EH (cell line): ENCODE measurements at places on chromosomes 2 and 18.
A peak's percentile ranks its signal among the peaks of the same experiment; 100 is the strongest.

DNA sequence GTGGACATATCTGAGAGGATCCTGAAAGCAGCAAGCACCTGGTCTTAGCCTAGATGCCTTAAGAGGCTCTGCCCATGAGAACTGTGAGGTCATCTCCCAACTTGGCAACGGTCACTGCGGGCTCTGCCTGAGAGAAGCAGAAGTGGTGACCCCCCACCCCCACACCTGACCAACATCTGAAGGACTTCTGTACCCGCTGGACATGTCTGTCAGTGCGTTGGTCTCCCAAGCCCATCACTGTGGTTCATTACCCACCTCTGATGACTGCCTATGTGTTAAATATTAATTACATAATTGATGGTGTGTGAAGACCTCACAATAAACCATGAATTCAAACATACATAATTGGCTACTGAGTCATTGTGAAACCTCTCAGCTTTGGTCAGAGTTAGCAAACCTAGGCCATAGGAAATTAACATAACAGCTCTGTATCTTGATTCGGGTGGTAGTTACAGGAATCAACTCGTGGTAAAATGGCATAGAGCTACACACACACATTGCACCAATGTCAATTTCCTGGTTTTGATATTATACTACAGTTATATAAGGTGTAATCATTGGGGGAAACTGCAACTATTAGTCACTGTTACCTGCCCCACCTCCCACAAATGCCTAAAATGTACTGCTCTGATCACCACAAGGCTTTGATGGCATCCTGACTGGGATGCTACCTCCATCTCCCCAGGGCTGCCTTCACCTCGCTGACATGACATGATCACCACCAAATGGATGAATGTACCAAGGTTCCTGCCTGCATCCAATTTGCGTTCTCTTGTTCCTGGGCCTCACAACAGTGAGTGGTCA, 4.3 kb upstream of the GALNT1 start:
- DNase-seq: peak; percentile 1

DNA sequence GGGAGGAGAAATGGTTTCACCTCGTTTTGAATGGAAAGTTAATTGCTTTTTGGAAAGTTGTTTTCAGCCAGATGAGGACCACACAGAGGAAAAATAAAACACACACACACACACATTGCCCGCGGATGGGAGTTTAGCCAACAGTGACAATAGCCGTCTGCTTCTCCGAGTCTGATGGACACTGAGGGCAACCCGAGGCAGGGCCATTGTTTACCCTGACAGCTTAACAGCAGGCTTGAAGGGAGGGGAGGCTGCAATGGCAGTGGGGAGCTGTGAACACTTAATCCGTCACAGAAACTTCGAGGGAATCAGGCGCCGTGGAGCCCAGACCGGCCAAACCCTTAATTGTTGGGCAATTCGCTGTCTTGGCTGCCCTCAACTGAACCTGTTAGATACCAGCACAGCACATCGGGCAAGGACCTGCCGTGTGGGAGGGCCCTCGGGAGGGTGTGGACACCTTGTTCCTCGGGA, 145.9 kb downstream of the ACKR3 start:
- DNase-seq: no peak

DNA sequence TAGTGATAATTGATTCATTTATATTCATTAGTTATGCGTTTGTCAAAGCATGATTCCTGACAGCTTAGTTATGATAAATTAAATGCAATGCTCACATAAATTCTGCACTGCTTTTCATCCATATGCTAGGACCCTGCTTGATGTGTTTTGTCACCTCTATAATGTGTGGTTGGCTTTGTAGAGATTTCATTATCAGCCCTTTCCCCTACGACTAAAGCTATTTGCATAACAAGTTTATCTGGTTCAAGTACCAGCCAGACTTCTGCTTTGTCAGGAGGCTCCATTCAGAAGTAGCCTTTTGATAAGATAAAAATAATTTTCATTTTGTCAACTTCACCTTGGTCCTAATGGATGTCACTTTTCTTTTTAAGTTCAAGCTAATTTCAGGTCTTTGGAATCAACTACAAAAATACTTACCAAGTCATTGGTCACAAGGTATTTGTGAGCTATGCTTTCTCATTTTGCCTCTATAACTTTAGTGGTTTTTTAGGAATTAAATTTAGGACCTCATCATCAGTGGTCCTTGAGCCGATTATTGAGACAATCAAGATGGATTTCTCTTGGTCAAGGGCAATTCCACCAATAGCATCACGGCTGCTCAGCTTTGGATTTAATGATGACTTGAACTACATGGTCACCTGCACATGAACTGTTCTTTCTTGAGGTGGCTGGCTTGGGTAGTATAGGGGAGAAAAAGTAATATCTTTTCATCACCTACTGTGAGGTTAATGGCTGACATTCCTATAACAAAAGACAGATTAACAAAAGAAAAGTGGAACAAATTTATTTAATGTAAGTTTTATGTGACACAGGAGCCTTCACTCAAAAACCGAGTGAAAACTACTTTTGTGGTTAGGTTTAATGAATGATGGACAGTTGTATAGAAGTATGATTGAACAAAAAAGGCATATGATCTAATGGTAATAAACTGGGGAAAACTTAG, 162.1 kb downstream of the MYO3B start:
- no peak for DNase-seq

DNA sequence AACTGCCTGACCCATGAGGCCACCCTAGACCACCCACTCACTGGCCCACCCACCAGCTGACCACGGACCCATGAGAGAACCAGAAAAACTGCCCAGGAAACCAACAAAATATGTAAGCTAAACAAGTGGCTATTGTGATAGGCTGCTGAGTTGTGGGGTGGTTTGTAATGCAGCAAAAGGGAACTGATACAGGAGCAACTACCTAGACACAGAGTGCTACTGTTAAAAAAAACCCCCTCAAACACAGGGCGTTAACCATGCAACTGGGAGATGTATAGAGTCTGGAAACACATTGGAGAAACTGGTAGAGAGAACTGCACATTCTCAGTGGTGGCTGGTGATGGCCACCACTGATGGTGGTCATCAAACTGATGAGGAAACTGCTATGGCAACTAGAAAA, 206.3 kb upstream of the GYPC start:
- DNase-seq: no peak

- DNase-seq: no peak
Measured at GRCh38 chr2:27209621-27210401, 2.0 kb upstream of the ATRAID start.

DNA sequence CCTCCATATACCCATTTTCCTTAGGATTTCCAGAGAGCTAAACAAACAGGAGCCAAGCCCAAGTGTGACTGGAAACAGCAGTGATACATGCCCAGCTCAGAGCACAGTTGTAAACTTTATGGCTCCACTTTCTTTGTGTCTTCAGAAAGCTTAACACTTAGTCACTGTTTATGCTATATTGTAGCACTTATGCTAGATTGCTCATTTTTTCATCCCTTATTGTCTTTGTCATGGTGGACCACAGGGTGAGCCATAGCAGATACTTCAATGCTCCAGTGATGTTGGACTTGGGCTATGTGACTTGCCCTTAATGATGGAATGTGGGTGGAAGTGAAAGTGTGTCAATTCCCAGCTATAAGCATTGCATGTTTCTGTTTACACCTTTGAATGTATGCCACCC, 401.6 kb downstream of the METTL4 start:
- peak; percentile 40 for DNase-seq

DNA sequence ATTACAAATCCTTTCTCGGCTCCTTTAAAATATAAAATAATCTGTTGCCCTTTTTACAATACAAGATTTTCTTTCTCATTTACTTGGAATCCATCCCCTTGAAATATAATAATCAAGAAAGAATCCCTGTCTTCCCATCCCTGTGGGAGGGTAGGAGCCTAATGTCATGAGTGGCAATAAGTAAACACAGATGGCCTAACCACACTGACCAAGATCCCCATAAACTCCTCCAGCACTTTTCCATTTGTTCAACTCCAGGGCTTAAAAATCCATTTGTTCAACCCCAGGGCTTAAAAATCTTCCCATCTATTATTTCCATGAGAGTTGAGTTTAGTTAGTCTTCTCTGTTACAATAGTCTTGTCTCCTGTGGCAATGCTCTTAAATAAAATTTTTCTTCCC, 297.6 kb downstream of the CDH7 start:
- no peak for DNase-seq

DNA sequence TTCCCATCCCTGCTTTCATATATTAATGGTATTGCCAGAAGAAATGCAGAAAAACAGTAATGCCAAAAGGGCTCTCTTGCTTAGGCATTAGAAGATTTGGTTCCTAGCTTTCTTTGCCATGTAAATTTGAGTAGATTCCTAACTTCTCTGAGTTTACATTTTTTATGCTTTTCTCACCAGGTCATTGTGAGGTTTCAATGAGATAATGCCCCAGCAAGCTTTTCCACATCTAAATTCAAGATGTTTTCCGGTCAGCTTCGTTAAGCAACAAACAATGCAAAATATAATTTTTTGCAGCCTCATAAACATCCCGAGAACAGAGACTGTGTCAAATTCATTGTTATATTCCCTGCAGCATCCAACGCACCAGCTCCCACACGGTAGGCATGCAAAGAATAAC, 44.9 kb downstream of the NCKAP5 start:
- DNase-seq: peak; percentile 62

GRCh38 chr2:96866986-96867755, 2.7 kb downstream of the SEMA4C start:
- DNase-seq: no peak

DNA sequence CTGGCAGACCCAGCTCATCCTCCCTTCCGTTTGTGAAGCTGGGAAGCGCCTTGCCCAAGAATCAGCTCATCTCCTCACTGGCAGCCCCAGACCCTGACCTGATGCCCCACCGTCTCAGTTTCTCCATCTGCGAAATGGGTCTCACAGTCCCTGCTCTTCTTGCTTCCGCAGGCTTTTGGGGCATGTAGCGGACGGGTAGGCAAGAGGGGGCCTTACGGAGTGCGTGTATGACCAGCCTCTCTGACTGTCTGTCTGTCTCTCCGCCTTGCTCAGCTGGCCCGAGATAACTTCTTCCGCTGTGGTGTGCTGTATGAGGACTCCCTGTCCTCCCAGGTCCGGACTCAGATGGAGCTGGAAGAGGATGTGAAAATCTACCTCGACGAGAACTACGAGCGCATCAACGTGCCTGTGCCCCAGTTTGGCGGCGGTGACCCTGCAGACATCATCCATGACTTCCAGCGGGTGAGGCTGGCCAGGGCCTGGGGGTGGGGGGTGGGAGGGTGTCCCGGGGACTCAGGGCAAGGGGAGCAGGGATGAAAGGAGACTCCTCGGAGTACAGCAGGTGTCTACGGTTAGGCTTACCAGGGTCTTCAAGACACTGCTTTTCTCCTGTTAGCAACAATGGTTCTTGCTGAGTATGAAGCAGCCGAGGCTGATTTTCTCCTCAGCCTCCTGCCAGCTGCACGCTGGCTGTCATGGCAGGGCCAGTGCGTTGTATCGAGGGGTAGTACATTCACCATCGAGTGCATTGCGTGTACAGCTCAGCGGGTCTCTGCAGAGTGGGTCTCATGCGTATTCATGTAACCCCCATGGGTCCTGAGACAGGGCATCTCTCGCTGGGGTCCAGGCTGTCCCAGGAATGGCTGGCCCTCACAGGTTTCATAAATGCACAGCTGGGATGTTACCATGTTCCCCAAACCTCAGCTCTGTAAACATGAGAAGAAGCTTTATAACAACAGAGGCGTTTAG, 10.9 kb downstream of the ITM2C start:
- DNase-seq: no peak

- DNase-seq: no peak
Measured at GRCh38 chr2:64617631-64618151, 36.0 kb downstream of the SERTAD2 start.

DNA sequence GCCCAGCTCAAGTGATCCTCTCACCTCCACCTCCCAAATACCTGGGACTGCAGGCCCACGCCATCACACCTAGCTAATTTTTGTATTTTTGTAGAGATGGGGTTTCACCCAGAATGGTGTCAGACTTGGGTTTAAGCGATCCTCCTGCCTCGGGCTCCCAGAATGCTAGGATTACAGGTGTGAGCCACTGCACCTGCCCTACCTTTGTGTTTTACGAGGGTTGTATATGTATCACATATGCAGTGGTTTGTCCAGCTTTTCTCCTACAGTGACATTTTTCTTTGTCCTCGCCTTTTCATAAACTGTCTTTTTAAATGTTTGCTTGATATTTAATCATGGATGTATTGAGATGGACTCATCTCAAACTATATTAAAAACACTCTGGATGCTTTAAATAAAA, 38.5 kb downstream of the AGAP1 start:
- no peak for DNase-seq

GRCh38 chr2:229407170-229407569, 136.1 kb upstream of the PID1 start:
- peak; percentile 80 for DNase-seq

GRCh38 chr2:39735648-39736047, 43.4 kb downstream of the THUMPD2 start:
- DNase-seq: peak; percentile 46

- DNase-seq: no peak
Measured at GRCh38 chr2:56707650-56708049, 523.9 kb downstream of the CCDC85A start.

DNA sequence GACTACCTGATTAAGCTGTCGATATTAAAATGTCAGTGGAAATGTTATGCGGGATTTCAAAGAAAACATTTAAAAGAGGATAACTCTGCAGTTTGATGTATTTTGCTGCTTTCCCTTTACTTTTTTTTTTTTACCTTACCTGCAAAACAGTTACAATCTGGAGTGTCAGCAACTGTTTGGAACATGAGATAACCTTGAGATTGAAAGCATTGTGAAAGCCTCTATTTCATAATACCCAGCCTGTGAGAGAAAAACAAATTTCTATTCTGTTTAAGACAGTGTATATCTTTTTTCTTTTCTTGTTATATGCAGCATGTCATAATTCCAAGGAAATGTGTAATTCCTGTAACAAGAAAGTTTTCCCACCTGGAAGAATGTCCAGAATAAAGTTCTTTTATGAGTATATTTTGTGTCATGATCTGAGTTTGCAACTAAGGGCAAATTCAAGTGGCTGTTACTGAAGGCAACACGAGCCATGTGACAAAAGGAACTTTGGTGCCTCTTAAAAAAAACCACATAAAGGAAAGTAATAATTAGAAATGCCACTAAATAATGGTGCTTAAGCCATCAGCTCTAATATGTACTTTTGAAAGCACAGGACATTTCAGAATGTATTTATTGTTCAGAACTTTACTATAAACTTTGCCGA, 297.0 kb upstream of the DSEL start:
- DNase-seq: no peak

- peak; percentile 71 for DNase-seq
Measured at GRCh38 chr18:24322584-24323136, 75.0 kb downstream of the OSBPL1A start.

- no peak for DNase-seq
Measured at GRCh38 chr2:185644828-185645227, 93.8 kb upstream of the FSIP2 start.
